Vagina (tissue), 2 donors: ENCODE measurements at places on chromosomes 3 and 15. TPM values are rescaled to one million over a fixed set of nuclear protein-coding genes. Genes with fewer than 3 reads are reported as not detected.

Gene HAPLN3
- 16.9 TPM for total RNA-seq

DNA sequence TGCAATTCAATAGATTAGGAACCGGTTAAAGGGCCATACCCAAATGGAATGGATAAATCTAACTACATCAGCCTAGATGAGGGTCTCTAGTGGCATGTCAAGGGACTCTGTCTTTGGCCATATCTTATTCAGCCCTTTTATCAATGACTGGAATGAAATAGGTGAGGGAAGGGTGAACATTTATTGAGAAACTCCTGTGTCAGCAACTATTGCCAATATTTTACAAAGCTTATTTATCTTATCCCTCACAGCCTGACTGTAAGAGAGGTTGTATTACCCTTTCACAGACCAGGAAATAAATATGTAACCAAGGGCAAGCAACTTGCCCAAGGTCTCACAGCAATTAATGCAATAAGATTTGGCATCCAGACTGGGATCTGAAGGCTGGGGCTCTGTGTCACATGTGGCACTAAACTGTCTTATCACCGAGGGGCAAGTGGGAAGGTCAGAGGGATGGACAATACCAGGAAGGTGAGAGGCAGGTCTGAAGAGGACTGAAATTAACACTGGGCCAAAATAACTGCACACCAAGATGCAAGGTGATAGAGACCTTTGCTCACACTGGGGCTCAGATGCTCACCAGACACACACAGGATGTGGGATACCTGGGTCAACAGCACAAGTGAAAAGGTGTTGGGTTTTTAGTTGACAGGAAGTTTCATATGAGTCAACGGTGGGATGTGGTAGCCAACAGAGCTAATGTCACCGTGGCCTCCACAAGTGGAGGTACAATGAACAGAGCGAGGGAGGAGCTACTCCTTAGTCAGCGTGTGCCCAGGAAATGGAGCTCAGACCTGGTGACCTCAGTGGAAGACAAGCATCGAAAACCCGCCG, 261.3 kb downstream of the RPLP1 start:
- H3K27ac ChIP-seq, result no peak overlapping the region
- no peaks in the 10 kb centered on the region for H3K4me1 ChIP-seq
- no peaks in the 10 kb centered on the region for H3K36me3 ChIP-seq
- DNase-seq, result no peak

DNA sequence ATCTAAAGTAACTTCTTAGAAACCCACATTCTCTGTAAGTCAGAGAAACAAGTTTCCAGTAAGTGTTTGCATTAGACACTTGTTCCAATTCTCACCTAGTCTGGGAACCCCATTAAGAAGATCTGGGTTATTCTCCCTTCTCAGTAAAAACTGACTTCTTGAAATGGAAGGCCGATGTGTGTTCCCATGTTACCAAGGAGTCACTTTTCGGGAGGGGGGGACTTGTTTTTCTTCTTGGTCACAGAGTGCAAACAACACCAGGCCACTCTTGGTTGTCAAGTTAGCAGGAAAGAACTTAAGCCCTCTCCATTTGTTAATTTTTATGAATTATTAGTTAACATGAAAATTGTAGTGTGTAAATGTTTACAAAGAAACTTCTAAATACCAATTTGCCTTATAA, 55.6 kb downstream of the ITPR1 start:
- H3K27ac ChIP-seq, result no peak overlapping the region
- no peaks in the 10 kb centered on the region for H3K27me3 ChIP-seq
- no peaks in the 10 kb centered on the region for H3K36me3 ChIP-seq
- no peak for DNase-seq
- H3K4me3 ChIP-seq, result no peak overlapping the region
- H3K4me1 ChIP-seq, result peaks cover 3% of the 10 kb centered on the region

DNA sequence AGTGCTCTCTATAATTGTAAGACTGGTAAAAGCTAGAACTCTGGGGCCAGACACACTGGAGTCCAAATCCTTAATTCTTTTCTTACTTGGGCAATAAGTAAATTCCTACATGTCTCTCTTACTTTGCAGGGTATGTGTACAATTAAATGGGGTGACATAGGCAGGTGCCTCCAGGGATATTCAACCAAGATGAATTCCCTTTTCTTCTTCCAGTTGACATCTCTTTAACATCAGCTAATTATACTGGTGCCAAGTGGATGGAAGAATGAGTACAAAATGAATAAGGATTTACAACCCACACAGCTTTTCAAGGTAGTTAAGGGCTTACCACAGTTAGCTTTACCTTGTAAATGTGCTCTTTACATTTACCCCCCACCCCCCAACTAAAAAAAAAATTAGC, 295.5 kb upstream of the GADL1 start:
- H3K27ac ChIP-seq, result no peak overlapping the region
- H3K27me3 ChIP-seq, result no peaks in the 10 kb centered on the region
- peaks cover 8% of the 10 kb centered on the region for H3K4me1 ChIP-seq
- DNase-seq, result no peak

DNA sequence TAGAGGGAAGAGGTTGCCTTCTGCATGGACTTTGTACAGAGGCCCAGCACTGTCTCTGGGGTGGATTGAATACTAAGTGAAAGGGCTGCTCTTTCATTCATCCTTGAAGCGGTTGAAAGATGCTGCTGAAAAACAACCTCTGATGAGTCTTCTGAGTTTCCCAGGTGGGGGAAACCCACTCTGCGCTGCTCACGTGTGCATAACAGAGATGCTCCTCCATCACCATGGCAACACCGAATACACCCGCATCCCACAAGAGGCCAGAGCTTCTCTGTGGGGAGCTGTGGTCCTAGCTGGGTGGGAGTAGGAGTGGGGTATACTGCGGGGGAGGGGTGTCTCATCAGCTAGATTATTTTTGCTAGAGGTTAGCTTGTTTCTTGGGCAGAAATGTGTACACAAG, 6.1 kb upstream of the SYN2 start:
- no peak overlapping the region for H3K4me3 ChIP-seq
- no peaks in the 10 kb centered on the region for H3K36me3 ChIP-seq
- no peaks in the 10 kb centered on the region for H3K4me1 ChIP-seq
- DNase-seq, result no peak

GRCh38 chr3:161187046-161187445, 34.1 kb upstream of the NMD3 start:
- H3K27ac ChIP-seq, result no peak overlapping the region
- H3K4me1 ChIP-seq, result no peaks in the 10 kb centered on the region
- H3K4me3 ChIP-seq, result no peak overlapping the region
- no peaks in the 10 kb centered on the region for H3K27me3 ChIP-seq
- DNase-seq, result no peak
- no peaks in the 10 kb centered on the region for H3K36me3 ChIP-seq

- no peak overlapping the region for H3K4me3 ChIP-seq
- H3K27ac ChIP-seq, result no peak overlapping the region
- H3K36me3 ChIP-seq, result no peaks in the 10 kb centered on the region
- DNase-seq, result no peak
- no peaks in the 10 kb centered on the region for H3K4me1 ChIP-seq
Observed at GRCh38 chr3:103077910-103078309, 643.1 kb downstream of the ZPLD1 start.

Gene PLA2G4F
- total RNA-seq, result 35.1 TPM

DNA sequence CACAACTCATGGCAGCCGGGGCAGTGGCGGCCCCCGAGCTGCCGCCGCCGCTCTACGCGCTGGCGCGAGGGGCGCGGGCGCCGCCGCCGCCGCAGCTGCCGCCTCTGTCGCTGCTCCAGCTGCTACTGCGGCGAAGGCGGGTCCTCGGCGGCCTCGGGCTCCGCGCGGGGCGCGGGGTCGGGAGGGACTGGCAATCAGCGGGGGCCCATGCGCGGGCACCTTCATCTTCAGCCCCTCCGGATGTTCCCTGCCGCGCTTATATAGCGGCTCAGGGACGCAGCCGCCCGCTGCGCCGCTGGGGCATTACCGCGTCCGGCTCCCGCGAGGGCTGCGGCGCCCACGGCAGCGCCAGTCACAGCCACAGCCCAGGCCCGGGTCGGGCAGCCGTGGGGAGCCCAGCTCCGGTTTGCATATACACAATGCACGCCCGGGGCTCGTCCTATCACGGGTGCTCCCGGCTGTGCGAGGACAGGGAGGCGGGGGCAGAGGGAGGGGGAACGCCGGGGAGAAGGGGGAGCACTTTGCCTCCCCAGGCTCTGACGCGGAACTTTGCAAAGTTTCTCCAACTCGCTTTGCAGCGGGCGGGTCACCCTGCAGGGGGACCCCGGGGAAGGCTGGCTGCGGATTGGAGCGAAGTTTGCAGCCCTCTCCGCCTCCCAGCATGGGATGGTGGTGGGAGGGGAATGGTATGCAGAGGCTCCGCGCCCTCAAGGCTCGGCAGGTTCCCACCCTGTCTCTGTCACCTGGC, at the start of gene VGLL3:
Gene VGLL3, minus strand, starts transcription at position 416 of the 748 bp plus-strand sequence. Its CDS starts 406 bp downstream, at position 10.
- H3K4me1 ChIP-seq, result peaks cover 6% of the 10 kb centered on the region
- DNase-seq, result no peak
- no peaks in the 10 kb centered on the region for H3K36me3 ChIP-seq
- no peaks in the 10 kb centered on the region for H3K27me3 ChIP-seq
- peak within 1 kb of the TSS; percentile 77 for H3K27ac ChIP-seq

DNA sequence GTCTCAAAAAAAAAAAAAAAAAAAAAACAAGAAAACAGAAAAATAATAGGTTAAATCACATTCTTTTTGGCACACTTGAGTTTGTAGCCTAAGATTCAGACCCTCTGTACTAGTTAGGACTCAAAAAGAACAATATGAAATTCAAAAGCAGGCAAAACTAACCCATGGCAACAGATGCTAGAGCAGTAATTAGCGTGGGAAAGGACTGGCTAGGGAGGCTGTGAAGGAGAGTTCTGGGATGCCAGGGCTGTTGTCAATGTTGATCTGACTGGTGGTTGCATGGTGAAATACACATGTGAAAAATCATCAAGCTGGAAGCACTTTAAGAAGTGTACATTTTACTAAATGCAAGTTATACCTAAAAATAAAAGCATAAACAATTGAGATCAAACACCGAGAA, 35.6 kb downstream of the KLHL6 start:
- no peaks in the 10 kb centered on the region for H3K36me3 ChIP-seq
- H3K27me3 ChIP-seq, result no peaks in the 10 kb centered on the region
- H3K4me1 ChIP-seq, result no peaks in the 10 kb centered on the region
- DNase-seq, result no peak

Gene NLGN1
- 4.7 TPM for total RNA-seq

Gene DLG1
- 115 TPM for total RNA-seq

- no peak for DNase-seq
- H3K4me3 ChIP-seq, result no peak overlapping the region
- H3K4me1 ChIP-seq, result peaks cover 16% of the 10 kb centered on the region
- no peaks in the 10 kb centered on the region for H3K36me3 ChIP-seq
- H3K27me3 ChIP-seq, result no peaks in the 10 kb centered on the region
Observed at GRCh38 chr3:152155246-152156020, 113.3 kb upstream of the MBNL1 start.

Gene AMOTL2
- total RNA-seq, result 60.6 TPM

GRCh38 chr3:37183976-37184375, 9.6 kb upstream of the LRRFIP2 start:
- no peaks in the 10 kb centered on the region for H3K27me3 ChIP-seq
- H3K27ac ChIP-seq, result peak overlapping the region; percentile 53
- no peaks in the 10 kb centered on the region for H3K36me3 ChIP-seq
- no peak overlapping the region for H3K4me3 ChIP-seq

- H3K4me3 ChIP-seq, result no peak overlapping the region
- no peaks in the 10 kb centered on the region for H3K4me1 ChIP-seq
- H3K27ac ChIP-seq, result no peak overlapping the region
- no peaks in the 10 kb centered on the region for H3K36me3 ChIP-seq
- no peak for DNase-seq
Observed at GRCh38 chr3:73228000-73228399, 166.5 kb downstream of the EBLN2 start.

GRCh38 chr15:42457445-42458442, 33.2 kb downstream of the ZNF106 start:
- no peak for DNase-seq
- H3K27me3 ChIP-seq, result no peaks in the 10 kb centered on the region
- H3K4me1 ChIP-seq, result peaks cover 25% of the 10 kb centered on the region
- H3K36me3 ChIP-seq, result no peaks in the 10 kb centered on the region
- peak overlapping the region; percentile 83 for H3K27ac ChIP-seq

- no peak for DNase-seq
- H3K4me1 ChIP-seq, result no peaks in the 10 kb centered on the region
- H3K36me3 ChIP-seq, result no peaks in the 10 kb centered on the region
- no peak overlapping the region for H3K4me3 ChIP-seq
- H3K27ac ChIP-seq, result no peak overlapping the region
- H3K27me3 ChIP-seq, result no peaks in the 10 kb centered on the region
Observed at GRCh38 chr3:9080163-9080562, 116.9 kb upstream of the RAD18 start.

GRCh38 chr3:151638555-151639417, 94.9 kb upstream of the AADACL2 start:
- no peaks in the 10 kb centered on the region for H3K36me3 ChIP-seq
- no peaks in the 10 kb centered on the region for H3K4me1 ChIP-seq
- DNase-seq, result no peak
- H3K27me3 ChIP-seq, result no peaks in the 10 kb centered on the region
- H3K4me3 ChIP-seq, result no peak overlapping the region

DNA sequence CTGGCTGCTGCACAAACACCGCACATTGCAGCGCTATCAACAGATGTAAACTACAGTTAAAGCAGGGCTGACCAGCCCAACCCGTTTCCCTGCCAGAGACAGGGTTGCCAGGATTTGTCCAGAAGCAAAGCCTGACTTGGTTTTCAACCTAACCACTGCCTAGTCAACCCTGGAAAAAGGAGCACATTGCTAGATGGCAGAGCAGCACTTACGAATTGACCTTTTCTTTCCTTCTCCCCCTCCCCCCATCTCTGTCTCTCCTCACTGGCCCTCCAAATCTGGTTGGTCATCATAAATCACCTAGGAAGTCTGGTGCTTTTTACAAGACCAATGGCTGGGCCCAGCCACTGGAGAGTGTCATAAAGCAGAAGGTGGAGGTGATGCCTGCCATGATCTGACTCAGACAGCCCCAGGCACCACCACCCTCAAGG, 51.3 kb downstream of the ABCC5 start:
- H3K4me3 ChIP-seq, result no peak overlapping the region
- H3K27ac ChIP-seq, result no peak overlapping the region
- H3K36me3 ChIP-seq, result no peaks in the 10 kb centered on the region
- no peaks in the 10 kb centered on the region for H3K4me1 ChIP-seq
- H3K27me3 ChIP-seq, result no peaks in the 10 kb centered on the region

DNA sequence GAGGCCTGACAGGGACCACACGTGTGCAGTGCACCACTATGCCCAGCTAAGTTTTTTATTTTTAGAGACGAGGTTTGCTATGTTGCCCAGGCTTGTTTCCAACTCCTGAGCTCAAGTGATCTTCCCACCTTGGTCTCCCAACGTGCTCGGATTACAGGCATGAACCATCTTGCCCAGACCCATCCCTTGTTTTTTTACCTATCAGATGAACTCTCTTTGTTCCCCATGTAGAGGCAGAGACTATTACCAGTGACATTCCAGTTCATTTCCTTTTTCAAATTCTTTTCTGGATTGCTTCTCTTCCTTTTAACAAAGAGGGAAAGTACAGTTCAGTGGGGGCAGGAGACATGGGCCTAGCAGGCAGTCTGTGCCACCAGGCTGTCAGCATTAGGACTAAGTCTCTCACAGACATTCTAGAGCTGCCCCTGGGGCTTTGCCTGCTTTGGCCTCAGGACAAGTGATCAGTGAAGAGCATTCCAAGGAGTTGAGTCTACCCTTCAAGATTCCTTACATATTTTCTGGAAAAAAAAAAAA, 103.5 kb upstream of the SLC7A14 start:
- no peaks in the 10 kb centered on the region for H3K36me3 ChIP-seq
- no peak overlapping the region for H3K4me3 ChIP-seq
- no peaks in the 10 kb centered on the region for H3K27me3 ChIP-seq
- peaks cover 10% of the 10 kb centered on the region for H3K4me1 ChIP-seq

Gene SLC22A13
- not detected for total RNA-seq

- no peaks in the 10 kb centered on the region for H3K4me1 ChIP-seq
- peak; percentile 54 for DNase-seq
- no peaks in the 10 kb centered on the region for H3K27me3 ChIP-seq
- H3K36me3 ChIP-seq, result no peaks in the 10 kb centered on the region
- H3K27ac ChIP-seq, result no peak overlapping the region
Observed at GRCh38 chr3:52162250-52162872, 8.1 kb upstream of the POC1A start.

Gene NRG4
- not detected for total RNA-seq
